ENCODE measurements at places on chromosomes 1 and 21. TPM values are rescaled to one million over a fixed set of nuclear protein-coding genes. Genes with fewer than 3 reads are reported as not detected.

The FAM131C gene
- not detected for total RNA-seq

The KCNQ4 gene
- total RNA-seq, result 0.34 TPM

The C4BPA gene
- not detected for total RNA-seq

The C1orf87 gene
- total RNA-seq, result 0.68 TPM

The CAMK2N1 gene
- total RNA-seq, result 3.7 TPM

The DIO1 gene
- not detected for total RNA-seq

The OR2M3 gene
- not detected for total RNA-seq

The RRAGC gene
- total RNA-seq, result 58.3 TPM

The YOD1 gene
- 7.0 TPM for total RNA-seq

The TCHH gene
- 0.82 TPM for total RNA-seq

The SORT1 gene
- 140 TPM for total RNA-seq

The LMX1A gene
- 0.33 TPM for total RNA-seq

The FOXD2 gene
- total RNA-seq, result 0.17 TPM

The MSTO1 gene
- 13.2 TPM for total RNA-seq

The RAB25 gene
- total RNA-seq, result not detected

The IVL gene
- total RNA-seq, result not detected

The TNFRSF18 gene
- 2.6 TPM for total RNA-seq

The DHRS3 gene
- 188 TPM for total RNA-seq

The KDF1 gene
- not detected for total RNA-seq

The VPS45 gene
- 43.5 TPM for total RNA-seq

The LRRC71 gene
- total RNA-seq, result 0.94 TPM

The TMEM200B gene
- total RNA-seq, result 35.0 TPM

The PLA2G2A gene
- 1,008 TPM for total RNA-seq

The DCDC2B gene
- total RNA-seq, result not detected

The VHLL gene
- total RNA-seq, result not detected

The CCDC181 gene
- total RNA-seq, result not detected

The DSTYK gene
- total RNA-seq, result 11.2 TPM

The FCRL3 gene
- 1.9 TPM for total RNA-seq

The CYP4A11 gene
- 0.66 TPM for total RNA-seq

The RNU1-4 gene
- under 0.01 TPM for total RNA-seq

The TFF3 gene
- total RNA-seq, result 4.6 TPM

The C1orf115 gene
- total RNA-seq, result 29.5 TPM

The SETSIP gene
- total RNA-seq, result not detected

The LRRN2 gene
- 0.38 TPM for total RNA-seq

The GUCA2B gene
- not detected for total RNA-seq

The TRIM67 gene
- 0.17 TPM for total RNA-seq

The SPTA1 gene
- 0.88 TPM for total RNA-seq

The SLC35F3 gene
- 0.44 TPM for total RNA-seq

The BRDT gene
- 1.8 TPM for total RNA-seq

The OVAAL gene
- total RNA-seq, result not detected

The RHCE gene
- total RNA-seq, result not detected

The AVPR1B gene
- total RNA-seq, result not detected

The KLHL20 gene
- 45.2 TPM for total RNA-seq

The LRRC47 gene
- 21.6 TPM for total RNA-seq
